ENCODE measurements at places on chromosomes 11 and 22.

DNA sequence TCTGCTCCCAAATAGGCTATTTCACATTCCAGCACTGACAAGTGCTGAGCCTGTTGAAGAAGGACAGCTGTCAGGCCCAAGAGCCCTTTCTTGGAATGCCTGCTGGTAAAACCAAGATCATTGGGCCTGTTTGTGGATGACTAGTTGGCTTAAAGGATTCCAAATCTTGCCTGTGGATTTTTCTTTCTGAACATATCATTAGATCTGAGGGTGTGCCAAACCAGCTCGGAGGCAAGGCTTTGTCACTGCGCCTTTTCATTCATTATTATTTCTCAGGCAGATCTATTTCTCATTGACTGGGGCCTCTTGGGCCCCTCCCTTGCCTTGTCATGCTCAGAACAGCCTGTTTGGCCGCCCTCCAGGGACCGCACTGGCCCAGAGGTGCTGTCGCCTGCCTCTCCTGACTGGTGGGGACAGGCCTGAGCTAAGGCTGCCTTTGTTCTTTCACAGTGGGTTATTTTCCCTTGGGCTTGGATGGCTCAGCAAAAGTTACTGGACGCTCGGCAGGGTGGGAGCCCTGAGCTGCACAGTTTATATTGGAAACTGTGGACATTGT, 222.7 kb upstream of the SESN3 start:
- DNase-seq = no peak

DNA sequence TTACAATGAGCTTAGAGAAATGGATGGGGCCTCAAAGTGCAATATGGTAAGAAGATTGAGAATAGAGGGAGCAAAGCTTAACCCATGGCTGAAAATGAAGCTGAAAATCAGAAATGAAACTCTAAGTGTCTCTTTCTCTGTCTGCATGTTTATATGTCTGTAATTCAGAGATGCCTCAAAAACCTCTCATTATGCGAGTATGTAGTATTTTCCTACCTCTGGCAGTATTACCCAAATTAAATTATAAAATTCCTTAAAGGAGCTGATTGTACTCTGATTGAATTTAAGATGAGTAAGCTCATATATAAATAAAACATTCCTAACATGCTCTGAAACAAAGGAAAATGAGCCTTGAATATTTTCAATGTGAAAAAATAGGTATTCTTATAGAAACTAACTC, 39.8 kb upstream of the PRSS23 start:
- DNase-seq = no peak

DNA sequence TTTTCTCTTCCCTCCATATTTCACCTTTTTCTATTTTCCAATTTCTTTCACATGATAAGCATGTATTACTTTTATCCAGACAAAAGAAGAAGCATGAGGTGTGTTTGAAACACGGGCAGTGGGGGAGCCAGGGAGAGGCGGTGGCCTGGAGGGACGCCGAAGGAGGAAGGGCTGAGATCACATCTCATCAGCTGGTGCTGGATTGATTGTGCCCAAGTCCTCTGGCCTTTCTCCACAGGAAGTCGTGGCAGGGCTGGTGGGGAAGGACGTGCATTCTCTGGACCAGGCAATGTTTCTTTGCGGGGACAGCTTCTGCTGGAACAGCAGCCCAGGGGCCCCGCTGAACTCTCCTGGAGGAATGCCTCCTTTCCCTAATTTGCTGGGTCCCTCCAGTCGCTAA, 82.9 kb downstream of the MIAT start:
- no peak for DNase-seq

- no peak for DNase-seq
Measured at GRCh38 chr11:128697645-128698174, 3.8 kb downstream of the FLI1 start.

- DNase-seq = no peak
Measured at GRCh38 chr22:19065929-19066328, 56.3 kb downstream of the DGCR2 start.

DNA sequence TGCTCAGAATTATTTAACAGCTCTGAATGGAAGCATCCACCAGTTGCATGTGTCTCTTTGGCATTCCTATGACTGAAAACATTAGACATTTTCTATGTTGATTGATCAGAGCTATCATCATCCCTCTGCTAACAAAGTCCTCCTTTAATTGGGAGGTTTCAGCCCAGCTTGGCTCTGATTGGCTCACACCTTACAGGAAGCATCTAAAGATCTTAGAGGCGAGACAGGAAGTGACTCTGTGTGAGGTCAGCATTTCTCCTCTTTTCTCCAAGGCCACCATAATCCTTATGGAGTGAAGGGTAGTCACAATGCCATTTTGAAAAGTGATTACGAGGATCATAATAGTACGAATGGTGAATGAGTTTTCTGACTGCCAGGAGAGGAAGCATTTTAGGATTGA, 260.8 kb downstream of the MIAT start:
- DNase-seq = no peak

DNA sequence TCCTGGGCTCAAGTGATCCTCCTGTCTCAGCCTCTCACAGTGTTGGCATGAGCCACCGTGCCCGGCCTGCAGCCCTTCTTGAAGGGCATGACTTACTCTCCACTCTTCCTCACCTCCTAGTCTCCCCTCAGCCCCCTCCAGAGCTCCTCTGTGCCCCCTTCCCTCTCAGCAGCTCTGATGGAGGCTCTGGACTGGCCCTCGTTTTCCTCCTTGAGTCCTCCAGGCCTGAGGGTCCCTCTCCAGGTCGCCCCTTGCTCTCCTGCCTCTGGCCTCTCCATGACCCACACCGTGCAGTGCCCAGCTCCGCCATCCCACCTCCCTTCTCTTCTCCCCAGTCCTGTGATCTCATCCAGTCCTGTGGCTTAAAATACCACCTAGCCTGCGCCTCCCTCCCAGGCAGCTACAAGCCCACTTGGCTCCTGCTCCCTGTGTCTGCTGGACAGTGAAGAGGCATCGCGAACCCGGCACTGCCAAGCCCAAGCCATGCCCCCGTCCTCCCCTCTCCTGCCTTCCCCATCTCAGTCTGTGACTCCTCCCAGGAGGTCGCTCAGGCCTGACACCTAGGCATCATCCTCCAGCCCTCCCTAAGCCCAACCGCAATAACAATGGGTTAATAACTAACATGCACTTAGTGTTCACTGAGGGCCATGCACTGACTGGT, 11.9 kb downstream of the KCNJ4 start:
- no peak for DNase-seq

GRCh38 chr22:23102776-23103175, 32.5 kb downstream of the GNAZ start:
- DNase-seq = no peak

GRCh38 chr11:69470301-69470700, 11.2 kb upstream of the LINC01488 start:
- no peak for DNase-seq

GRCh38 chr11:72772059-72772458, 19.9 kb upstream of the ARAP1 start:
- DNase-seq = no peak

- DNase-seq = no peak
Measured at GRCh38 chr11:85132851-85133585, 494.1 kb downstream of the DLG2 start.

DNA sequence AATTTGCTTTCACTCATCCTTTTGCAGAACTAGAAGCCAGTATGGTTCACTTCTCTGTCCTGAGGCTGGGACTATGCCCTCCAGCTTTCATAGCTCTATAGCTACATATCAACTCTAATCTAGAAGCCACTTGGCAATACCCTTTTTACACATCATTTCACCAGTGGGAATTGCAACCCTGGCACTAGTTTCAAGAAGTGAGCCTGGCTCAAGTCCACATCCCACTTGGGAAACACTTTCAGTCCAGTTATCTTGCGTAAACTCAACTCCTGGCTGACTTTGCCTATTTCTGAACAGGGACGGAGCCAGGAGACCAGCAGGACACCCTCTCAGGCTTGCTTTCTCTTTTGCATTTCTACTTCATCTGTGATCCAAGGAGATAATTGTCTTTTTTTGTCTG, 19.9 kb upstream of the FAT3 start:
- no peak for DNase-seq

- DNase-seq = peak; percentile 60
Measured at GRCh38 chr22:24516301-24516737, 21.2 kb downstream of the UPB1 start.

- DNase-seq = no peak
Measured at GRCh38 chr11:44885919-44886789, 64.5 kb downstream of the TP53I11 start.

DNA sequence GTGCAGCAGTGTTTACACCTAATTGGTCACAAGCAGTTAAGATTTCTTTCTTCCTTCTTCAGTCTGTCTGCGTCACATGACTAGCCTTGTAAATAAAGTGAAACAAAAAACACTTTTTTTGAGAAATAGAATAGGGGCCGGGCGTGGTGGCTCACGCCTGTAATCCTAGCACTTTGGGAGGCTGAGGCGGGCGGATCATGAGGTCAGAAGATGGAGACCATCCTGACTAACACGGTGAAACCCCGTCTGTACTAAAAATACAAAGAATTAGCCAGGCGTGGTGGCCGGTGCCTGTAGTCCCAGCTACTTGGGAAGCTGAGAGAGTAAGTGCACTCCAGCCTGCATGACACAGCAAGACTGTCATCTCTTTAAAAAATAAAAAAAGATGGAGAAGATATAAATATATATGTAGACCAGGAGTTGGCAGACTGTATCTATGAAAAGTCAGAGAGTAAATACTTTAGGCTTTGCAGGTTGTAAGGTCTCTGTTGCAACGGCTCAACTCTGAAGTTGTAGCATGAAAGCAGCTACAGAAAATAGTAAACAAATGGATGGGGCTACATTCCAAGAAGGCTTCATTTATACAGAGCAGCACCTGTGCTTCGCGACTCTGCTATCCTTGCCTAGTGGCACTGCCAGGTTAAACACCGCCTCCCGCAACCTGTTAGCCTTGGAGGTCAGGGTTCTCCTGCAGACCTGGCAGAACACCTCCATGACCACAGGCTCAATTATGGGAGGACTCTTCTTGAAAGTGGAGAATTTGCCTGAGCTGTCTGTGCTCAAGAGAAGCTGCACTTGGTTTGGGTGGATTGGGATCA, 55.9 kb downstream of the PPP6R2 start:
- DNase-seq = no peak

- DNase-seq = no peak
Measured at GRCh38 chr11:1817000-1817399, 17.8 kb upstream of the SYT8 start.

- DNase-seq = no peak
Measured at GRCh38 chr22:20299746-20300136, 20.1 kb downstream of the DGCR6L start.

DNA sequence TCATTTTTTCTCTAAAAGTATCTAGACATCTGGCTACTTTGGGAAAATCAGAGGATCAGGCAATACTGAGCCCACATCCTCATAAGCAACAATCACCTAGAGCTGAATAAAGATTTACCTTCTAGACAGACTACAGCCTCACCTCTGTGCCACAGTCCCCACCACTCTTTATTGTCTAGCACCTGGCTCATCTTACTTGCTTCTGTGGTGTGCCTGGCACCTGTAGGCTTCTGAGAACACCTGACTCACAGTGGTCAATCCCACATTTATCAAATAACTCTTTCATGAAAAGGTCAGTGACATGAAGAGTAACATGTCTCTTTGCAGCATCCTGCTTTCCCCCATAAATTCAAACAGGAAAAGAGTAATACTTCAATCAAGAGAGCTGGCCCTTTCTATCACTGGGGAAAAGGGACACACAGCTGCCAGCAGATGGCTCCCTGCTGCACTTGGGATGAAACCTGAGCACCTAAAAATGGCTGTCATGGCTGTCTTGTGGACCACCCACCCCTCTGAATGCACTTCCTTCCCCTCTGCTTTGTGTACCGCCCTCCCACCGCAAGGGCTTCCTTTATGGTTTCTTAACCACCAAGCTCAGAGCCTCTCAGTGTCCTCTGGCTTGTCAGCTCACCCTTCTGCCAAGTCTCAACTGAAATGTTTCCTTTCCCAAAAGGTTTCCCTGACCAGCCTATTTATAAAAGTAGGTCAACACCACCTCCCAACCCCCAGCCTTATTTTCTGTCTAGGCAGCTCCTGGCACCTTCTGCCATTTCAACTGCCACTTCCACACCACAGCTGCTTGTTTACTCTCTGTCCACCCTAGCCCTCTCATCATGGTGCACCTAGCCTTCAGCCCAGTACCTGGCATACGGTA, 9.3 kb downstream of the TFIP11 start:
- no peak for DNase-seq

- no peak for DNase-seq
Measured at GRCh38 chr11:47391077-47391583, 12.8 kb upstream of the SPI1 start.

- DNase-seq = no peak
Measured at GRCh38 chr11:104653407-104653806, 244.9 kb downstream of the CASP12 start.

- no peak for DNase-seq
Measured at GRCh38 chr11:66636411-66636810, 2.1 kb upstream of the RBM4 start.

- no peak for DNase-seq
Measured at GRCh38 chr11:35246745-35247144, 107.8 kb downstream of the CD44 start.

GRCh38 chr11:114354076-114354475, 46.2 kb downstream of the C11orf71 start:
- DNase-seq = peak; percentile 64

DNA sequence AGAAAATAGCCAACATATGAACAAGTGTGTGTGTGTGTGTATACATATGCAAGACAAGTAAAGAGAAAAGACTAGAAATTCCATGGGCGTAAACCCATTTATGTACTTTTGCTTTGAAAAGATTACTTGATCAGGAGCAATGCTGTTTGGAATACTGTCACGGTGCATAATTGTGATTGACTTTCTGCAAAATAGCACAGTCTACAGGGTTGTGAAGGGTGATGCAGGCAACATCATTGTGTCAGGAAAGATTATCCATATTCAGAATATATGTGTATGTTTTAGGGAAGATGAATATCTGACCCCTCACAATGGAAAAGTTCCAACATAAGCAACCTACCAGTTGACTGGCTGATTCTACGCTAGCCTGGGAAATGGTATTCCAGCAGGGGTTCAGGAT, 307.7 kb downstream of the JRKL start:
- DNase-seq = no peak

DNA sequence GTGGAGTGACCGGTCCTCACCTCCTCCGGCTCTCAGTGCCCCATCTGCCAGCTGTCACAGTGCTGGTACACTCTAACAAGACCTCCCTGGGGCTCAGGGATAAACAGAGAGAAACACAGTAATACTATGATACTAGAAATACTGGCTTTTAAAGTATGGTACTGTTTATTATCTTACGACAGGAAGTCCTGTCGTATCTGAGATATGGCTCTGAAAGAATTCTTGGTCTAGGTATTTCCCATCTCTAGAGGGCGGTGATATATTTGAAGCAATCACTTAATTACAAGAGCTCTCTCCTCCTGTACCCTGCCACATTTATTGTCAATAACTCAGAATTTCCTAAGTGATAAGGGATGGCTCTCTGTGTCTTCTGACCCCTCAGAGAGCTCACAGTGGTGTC, 119.1 kb downstream of the RRM1 start:
- no peak for DNase-seq

GRCh38 chr11:123653827-123654565, 428 bp downstream of the SCN3B start:
- DNase-seq = no peak
